ENCODE measurements at places on chromosomes 5 and 9.

DNA sequence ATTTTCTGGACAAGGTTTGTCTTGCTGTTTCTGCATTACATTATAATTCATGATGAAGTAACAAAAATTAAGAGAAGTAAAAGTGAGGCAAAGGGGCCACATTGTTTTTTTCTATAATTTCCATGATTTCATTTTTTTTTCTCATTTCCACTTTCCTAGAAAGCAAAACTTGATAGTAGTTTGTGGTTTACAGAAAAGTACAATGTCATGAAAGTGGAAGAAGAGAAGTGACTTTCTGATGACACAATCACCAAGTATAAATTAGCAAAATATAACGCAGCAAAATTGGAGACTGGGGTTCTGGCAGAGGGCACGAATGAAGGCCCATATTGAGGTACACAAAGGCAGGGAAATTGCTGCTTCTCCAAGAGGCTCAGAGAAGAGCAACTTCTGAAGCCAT, 5.0 kb upstream of the IFNA14 start:
- DNase-seq = no peak

DNA sequence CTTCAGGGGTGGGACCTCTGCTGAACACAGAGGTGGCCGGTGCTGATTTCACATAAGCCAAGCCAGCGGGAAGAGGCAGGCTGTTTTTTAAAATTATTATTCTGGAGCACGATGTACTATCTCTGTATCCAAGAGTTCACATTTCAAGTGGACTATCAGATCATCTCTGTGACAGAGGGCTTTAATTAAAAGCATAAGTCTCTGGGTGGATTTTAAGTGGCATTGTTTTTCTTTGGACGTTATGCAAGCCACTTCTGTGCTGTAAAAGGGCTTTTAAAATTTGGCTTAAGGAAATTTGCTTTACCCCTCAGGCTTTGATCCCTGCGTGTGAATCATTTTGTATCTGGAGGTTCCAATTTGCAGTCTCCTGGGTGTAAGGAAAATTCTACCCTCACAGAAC, 124.7 kb downstream of the PALM2AKAP2 start:
- DNase-seq = no peak

DNA sequence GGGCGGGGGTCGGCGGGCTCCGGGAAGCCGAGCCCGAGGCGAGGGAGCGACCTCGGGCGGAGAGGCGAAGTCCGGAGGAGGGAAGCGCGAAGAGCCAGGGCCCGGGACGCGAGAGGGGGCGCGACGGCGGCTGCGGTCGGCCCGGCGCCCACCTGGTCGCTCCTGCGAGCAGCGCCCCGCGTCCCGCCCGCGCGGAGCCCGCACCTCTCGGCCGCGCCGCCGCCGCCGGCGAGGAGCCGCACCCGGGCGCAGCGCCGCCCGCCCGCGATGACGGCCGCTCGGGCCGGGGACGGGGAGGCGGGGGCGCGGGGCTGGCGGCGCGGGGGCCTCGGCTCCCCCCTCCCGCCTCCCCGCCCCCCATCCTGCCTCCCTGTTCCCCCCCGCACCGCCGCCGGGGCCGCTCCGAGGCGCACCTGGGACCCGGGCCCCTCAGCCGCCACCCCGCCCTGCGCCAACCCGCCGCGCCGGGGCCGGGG, 2.6 kb downstream of the NR5A1 start:
- no peak for DNase-seq

GRCh38 chr5:175657593-175658271, at the start of gene HRH2:
Gene HRH2 (plus strand): TSS chr5:175658071. CDS start chr5:175683234, 25,163 bp downstream.
- DNase-seq = no peak

DNA sequence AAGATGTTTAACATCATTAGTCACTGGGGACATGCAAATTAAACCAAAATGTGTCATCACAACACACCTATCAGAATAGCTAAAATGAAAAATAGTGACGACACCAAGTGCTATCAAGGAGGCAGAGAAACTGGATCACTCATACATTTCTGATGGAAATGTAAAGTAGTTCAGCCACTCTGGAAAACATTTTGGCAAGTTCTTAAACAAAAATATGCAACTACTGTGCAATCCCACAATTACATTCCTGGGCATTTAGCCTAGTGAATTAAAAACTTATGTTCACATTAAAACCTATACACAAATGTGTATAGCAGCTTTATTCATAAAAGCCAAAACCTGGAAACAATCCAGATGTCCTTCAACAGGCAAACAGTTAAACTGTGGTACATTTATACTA, 53.1 kb downstream of the SVEP1 start:
- DNase-seq = no peak

GRCh38 chr5:32526810-32527209, 58.5 kb upstream of the SUB1 start:
- no peak for DNase-seq

DNA sequence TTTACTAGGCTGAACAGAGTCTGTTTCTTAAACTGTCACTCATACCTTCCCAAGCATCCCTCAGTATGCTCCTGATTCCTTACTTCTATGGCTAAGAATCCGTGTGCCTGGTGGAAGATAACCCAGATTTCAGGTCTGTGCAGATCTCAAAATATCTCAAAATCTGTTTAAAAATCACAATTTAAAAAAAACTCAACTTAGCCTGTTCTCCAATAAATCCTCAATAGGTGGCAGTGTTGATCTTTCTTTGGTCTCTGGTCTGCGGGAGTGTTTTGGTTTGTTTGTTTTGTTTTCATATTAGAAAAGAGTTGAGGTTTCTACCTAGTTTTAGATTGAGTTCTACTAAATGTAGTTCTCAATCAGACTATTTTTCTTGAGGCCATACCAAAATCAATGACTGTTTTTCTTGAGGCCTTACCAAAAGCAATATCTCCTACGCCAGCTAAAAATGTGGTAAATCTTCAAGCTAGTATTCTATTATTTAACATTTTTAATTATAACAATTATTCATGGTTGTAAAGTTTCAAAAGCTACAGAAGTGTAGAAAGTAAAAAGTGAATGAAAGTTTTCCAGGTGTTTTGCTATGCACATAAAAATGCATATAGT, 57.9 kb downstream of the TGFBR1 start:
- peak; percentile 44 for DNase-seq

- no peak for DNase-seq
These were observed 95.6 kb downstream of the HSPA4 start for GRCh38 chr5:133147411-133147810.

- DNase-seq = no peak
These were observed 20.4 kb upstream of the EXOC3 start for GRCh38 chr5:422323-423232.

DNA sequence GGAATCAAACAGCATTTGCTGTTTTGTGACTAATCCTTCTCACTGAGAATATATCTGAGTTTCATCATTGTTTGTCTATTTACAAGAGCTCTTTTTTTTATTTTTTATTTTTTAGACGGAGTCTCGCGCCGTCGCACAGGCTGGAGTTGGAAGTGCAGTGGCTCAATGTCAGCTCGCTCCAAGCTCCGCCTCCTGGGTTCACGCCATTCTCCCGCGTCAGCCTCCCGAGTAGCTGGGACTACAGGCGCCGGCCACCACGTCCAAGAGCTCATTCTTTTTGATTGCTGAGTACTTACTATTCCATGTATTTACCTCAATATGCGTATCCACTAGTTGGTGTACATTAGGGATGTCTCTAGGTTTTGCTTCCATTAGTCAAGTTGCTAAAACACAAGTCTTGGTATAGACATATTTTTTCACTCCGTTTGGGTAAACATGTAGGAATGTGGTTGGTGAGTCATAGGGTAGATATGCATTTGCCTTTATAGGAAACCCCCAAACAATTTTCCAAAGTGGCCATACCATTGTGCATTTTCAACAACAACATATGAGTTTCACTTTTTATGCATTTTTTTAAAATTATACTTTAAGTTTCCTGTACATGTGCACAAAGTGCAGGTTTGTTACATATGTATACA, 1005.0 kb upstream of the CDH10 start:
- DNase-seq = no peak

DNA sequence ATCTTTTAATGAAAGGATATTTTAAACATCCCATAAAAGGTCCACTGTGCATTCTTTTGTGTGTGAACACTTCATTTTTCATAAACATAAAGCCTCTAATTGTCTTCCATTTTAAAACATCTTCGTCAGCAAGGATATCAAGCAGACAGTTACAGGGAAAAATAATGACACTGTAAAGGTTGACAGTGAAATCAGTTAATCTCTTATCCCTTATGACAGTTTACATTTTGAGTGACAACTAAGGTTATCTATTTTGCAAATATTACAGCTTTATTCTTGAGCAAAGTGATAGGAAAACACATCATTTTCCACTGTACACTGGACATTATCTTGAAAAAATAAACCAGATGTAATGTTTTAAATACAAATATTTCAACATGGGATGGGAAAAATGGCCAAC, 28.7 kb upstream of the EFNA5 start:
- no peak for DNase-seq

DNA sequence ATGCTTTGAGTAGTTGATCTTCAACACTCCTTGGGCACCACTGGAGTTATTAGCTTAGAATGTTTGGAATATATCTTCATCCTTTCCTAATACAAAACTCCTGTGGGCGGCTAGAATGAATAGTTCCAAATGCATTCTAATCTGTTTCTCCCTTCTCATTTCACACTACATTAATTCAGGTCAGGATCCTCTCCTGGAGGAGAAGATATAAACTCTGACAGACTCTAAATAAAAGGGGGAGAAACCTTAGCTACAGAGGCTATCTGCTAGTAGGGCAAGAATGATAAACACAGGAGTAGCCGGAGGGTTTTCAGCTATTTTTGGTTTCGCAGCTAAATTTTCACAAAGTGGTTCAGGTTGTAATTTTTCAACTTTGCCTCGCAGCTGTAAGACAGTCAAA, 45.2 kb upstream of the FAM240B start:
- DNase-seq = no peak

DNA sequence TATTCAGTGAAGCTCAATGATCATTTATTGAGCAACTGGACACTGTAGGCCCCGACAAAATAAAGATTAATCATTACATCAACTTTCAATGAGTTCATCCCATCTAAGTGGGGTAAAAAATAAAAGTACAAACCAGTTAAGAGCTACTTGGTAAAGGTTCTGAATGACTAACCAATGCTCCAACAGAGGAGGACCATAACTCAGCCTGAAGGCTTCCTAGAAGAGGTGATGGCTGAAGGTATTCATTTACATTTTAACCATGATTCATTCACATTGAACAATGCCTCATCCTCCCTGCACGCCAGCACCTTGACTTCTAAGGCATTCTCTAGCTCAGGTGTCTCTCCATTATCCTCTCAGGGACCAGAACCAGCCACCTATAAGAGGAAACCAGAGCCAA, 201.4 kb downstream of the ZNF462 start:
- DNase-seq = no peak

GRCh38 chr9:114513055-114513958, 8.0 kb upstream of the WHRN start:
- no peak for DNase-seq

DNA sequence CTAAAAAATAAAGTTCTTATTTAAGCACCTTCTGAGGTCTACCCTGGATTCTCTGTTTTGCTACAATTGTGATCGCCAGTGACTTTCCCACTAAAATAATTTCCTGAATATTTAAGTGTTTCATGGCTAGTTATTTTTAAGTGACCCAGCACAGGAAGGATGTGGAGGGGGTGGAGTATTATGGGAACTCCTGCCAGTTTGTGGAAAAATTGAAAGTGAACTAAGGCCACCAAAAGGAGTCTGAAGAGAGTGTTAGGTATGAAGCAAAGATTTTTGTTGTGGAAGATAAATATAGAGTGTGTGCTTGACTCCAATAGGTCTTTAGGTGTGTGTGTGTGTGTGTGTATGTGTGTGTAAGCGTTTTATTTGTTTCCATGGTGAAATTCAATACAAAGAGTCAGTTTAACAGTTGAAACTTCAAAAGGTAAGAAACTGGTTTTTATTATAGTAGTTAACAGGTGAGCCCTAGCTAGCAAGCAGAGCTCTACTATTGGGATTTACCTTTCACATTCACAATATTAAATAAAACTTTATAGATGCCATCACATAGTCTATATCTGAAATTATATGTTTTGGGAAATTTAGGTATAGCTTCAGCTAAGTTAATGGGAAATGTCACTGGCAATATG, 25.6 kb downstream of the RASGRF2 start:
- no peak for DNase-seq

- DNase-seq = peak; percentile 42
These were observed 43.8 kb downstream of the STOM start for GRCh38 chr9:121326130-121326838.

- DNase-seq = no peak
These were observed 21.8 kb downstream of the IL9 start for GRCh38 chr5:135873831-135874230.

DNA sequence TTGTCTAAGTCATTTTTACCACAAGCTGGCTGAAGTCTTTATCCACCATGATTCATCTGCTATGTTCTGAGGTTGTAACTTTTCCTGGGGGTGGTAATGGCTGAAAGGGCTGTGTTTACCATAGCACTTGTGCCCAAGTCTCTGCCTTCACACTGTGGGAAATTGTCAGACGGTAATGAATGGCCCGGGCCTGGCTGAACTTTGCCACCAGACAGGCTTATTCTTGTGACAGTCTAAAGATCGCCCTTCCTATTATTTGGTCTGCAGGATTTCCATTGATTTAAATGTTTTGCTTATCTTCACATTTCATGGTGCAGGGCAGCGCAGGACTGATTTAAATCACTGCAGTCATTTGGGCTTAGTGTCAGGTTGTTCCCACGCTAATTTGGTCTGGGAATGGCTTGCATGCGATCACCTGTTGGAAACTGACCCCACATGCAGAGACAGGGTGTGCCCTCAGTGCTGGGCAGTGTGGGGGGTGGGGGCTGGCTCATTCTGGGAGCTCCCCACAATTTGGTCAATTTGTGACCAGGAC, 109.3 kb upstream of the ICE1 start:
- no peak for DNase-seq

- no peak for DNase-seq
These were observed 130.7 kb upstream of the TBCA start for GRCh38 chr5:77906806-77907205.

DNA sequence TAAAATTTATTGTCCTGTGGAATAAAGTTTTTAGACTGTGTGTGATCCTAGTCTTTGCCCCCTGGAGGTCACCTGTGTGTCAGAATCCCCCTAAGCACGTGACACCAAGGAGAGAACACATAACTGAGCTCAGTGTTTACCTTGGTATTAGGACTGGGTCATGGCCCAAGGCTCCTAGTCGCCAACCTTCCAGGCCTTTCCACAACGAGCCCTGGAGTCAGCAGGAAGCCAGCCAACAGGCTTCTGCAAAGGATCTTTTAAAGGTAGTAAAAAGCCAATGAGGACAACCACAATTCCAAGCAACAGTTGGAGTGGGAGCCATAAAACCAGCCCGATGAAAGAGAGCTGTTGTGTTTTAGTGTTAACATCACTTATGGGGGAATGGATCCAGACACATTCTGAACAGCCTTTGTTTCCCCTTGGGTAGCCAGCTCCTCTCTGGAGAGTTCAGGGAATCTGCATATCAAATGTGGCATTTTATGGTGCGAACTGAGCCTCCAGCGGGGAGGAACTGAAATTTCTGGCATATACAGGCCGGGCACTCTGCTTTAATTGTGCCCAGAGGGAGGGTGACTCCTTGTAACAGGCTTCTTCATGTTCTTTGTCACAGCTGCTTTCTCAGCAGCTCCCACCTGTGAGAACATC, 239.9 kb downstream of the FSTL4 start:
- DNase-seq = no peak

Measured in HT-29 (cell line).